ENCODE measurements at places on chromosomes 1 and 21.

- no peak for DNase-seq
Measured at GRCh38 chr1:178649582-178650350, 75.3 kb upstream of the RALGPS2 start.

DNA sequence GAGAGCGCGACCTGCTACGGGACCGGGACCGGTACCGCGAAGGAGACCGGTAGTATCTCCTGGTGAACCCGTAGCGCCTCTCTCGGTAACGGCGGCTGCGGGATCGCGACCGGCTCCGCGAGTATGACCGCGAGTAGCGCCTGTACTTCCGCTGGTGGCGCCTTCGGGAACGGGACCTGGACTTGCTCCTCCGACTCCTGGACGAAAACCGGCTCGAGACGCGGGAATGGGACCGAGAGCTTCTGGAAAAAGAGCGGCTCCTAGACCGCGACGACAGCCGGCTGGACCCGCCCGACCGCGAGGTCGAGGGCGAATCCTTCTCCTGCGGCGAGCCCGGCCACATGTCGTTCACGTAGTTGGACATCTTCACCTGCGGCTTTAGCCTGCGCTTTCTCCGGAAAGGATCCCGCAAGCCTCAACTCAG is 642 bp downstream of the RSRP1 start:
- no peak for DNase-seq

DNA sequence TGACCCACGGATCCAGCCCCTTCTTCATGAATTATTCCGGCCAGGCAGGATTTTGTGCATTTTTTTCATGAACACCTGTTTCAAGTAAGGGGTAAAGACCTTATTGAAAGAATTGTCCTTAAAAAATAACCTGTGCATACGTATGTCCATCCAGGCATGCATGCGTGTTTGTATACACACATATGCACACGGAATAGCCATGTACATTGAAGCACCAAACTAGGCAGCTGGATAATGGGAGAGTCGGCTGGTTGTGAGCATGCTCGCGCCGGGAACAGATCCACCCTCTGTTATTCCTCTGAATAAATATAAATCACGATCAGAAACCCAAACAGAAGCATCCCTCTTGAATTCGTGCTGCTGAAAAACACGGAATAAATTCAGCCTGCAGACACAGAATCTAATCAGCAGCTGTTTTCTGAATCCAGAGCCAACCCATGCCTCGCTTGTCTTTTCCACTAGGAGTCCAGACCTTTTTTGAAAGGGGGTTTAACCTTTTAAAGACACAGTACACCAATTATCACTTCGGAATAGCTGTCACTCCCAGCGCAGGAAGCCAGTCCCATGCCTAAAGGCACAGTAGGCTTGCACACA is at the start of gene HIVEP3:
HIVEP3 (minus strand) TSS at position 473 of the 594 bp plus-strand sequence.
- DNase-seq = peak; percentile 38

GRCh38 chr1:27397110-27397509 is 4.7 kb downstream of the GPR3 start:
- no peak for DNase-seq

DNA sequence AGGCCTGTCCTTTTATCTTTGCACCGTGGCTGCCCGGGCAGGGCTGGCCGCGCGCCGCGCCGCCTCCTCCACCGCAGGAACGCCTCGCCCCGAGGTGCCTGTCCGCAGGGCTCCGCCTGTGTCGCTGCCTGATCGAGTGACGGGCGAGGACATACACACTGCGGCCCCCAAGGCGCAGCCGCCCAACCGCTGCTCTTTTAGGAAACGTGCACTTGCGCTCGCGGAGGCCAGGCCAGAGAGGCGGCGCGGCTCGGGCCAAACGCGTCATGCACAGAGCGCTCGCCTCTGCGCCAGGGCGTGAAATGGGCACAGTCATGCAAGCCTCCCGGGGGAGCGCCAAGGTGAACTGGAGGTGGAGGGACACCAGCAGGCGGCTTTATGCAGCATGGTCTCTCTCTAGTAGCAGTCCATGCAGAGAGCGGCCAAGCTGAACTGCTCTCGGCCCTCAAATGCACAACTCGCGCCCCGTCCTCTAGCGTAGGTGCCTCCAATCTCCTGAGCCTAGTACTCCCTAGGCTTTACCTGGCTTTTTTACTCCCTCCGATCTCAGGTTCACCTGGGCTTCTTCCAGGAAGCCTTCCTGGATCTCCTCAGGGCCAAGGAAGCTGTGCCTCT is 12.9 kb downstream of the TRABD2B start:
- no peak for DNase-seq

GRCh38 chr1:231985296-231986023 is 358.9 kb downstream of the DISC1 start:
- DNase-seq = no peak

- DNase-seq = no peak
Measured at GRCh38 chr21:42426876-42427480, 23.3 kb downstream of the UBASH3A start.

GRCh38 chr21:46058431-46059145 is 39.3 kb upstream of the COL6A2 start:
- no peak for DNase-seq

DNA sequence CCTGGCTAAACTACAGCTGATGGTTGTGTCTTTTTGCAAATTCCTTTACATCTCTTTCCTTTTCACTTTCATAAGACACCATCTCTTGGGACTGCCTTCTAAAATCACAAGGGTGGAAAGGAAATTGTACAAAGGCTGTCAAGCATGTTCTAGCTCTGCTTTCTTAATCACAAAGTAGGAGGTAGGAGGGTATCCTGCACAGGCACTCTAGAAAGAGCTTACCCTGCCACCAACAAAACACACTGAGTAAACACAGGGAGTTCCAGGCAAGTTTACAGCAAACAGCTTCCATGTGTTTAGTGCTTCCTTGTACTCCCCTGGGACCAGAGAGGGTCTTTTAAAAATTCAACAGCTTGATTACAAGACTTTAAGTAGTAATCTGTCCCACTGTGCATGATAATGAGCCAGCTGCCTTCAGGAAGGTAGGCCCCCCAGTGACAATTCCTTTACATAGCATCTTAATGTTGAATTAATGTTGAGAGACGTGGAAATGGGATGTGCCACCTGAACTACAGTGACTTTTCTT is 2.4 kb downstream of the PLPP3 start:
- DNase-seq = no peak

DNA sequence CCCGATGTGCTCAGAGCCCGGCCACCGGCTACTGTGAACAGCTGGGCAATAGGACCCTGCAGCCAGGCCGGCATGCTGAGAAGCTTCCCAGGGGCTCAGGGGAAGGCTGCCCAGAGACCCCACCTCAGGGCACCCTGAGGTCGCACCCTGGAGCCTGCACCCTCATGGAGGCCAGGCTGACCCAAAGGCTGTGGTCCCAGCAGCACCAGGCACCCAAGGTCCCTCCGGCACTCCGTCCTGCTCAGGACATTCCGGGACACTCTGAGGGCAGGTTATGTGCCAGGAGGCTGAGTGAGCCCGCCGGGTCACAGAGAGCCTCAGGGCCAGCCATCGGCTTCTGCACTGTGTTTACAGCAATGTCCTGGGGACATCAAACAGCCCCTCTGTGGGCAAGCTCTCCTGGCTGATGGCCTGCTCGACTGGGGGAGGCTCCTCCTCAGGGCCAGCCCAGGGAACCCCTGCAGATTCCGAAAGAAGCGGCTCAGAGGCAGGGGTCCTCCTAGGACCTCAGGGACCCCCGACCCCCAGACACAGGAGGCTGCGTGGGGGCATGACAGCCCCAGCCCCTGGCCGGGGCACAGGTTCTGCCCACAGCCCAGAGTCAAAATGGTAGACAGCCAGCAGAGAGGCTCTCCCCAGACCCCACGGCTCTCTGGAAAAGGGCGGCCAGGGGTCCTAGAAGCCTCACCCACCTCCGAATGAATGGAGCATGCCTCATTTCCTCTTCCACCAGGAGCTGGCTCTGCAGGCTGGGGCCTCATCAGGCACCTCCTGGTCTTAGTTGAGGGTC is 8.2 kb downstream of the SLC19A1 start:
- DNase-seq = no peak

Measured in D721Med (cell line).